ENCODE measurements at places on chromosomes 2 and 18. TPM values are rescaled to one million over a fixed set of nuclear protein-coding genes. Genes with fewer than 3 reads are reported as not detected.

The TFPI gene
- 74.7 TPM for total RNA-seq

The MDH1B gene
- total RNA-seq: 0.07 TPM

The RUFY4 gene
- total RNA-seq: not detected

The VIT gene
- total RNA-seq: not detected

The UGT1A9 gene
- total RNA-seq: not detected

The ALK gene
- not detected for total RNA-seq

The UGT1A10 gene
- total RNA-seq: not detected

The DPY30 gene
- 90.4 TPM for total RNA-seq

The CNGA3 gene
- not detected for total RNA-seq

The DSC1 gene
- total RNA-seq: not detected

The SCLY gene
- 32.2 TPM for total RNA-seq

The HIBCH gene
- total RNA-seq: 28.3 TPM

The HOXD1 gene
- not detected for total RNA-seq

The EDAR gene
- not detected for total RNA-seq

The CUL3 gene
- 54.4 TPM for total RNA-seq

The NEDD4L gene
- 32.7 TPM for total RNA-seq

The DSC3 gene
- 0.40 TPM for total RNA-seq

The AQP12A gene
- total RNA-seq: not detected

The ALPP gene
- not detected for total RNA-seq

The ZAP70 gene
- 0.98 TPM for total RNA-seq

The ALPI gene
- not detected for total RNA-seq

The MEIS1 gene
- total RNA-seq: 9.0 TPM

The ANKRD30BL gene
- not detected for total RNA-seq

The RBM43 gene
- 4.7 TPM for total RNA-seq

The SLC5A7 gene
- not detected for total RNA-seq

The ALKAL2 gene
- total RNA-seq: not detected

The PRKAG3 gene
- not detected for total RNA-seq

The KYNU gene
- total RNA-seq: 5.4 TPM

The STPG4 gene
- total RNA-seq: not detected

The TP53I3 gene
- total RNA-seq: 6.1 TPM

The DPP4 gene
- total RNA-seq: 0.18 TPM

The DYSF gene
- 0.80 TPM for total RNA-seq

The SLC4A5 gene
- total RNA-seq: not detected

The CLEC4F gene
- not detected for total RNA-seq
